ENCODE measurements at places on chromosomes 2 and 18.

GRCh38 chr2:55301277-55301676 is 32.2 kb upstream of the MTIF2 start:
- DNase-seq = no peak

DNA sequence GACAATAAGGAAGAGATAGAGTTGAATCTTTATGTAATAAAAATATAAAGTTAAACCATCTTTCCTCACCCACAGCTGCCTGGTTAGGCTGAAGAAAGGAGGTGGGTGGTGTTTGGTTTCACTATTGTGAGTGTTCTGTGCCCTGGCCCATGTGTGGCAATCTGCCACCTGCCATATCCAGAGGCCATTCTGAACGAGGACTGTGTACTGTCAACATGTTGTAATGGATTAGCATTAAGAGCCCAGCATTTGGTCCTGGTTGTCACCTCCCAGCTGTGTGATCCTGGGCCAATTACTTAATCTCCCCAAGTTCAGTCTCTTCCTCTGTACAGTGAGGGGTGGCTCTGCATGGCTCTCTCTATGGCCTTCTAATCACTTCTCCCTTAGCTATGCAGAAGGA is 118.2 kb upstream of the SEC11C start:
- DNase-seq = no peak

DNA sequence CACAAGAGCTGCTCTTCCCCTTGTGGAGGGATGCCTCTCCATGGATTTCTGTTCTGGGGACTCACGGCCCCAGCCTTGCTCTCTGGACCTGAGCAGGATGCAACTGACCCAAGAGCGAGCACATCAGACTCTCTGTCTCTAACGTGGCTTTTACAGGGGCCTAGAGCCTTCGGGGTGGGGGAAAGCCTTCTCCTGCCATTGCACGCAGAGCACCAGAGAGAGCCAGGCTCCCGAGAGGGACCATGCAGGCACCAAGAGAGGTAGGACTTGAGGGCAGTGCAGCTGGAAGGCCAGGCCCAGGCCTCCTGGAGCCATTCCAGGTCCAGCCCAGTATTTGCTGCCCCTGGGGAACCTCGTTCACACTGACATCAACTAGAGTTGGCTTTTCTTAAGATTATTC is 475.6 kb upstream of the MYT1L start:
- no peak for DNase-seq

GRCh38 chr2:136527560-136527959 is 237.8 kb upstream of the THSD7B start:
- no peak for DNase-seq

- DNase-seq = no peak
Measured at GRCh38 chr2:10489842-10490555, 41.9 kb upstream of the ODC1 start.

GRCh38 chr2:201059961-201060755 is 11.3 kb downstream of the HYCC2 start:
- DNase-seq = no peak
